ENCODE measurements at places on chromosomes 3 and 15.

DNA sequence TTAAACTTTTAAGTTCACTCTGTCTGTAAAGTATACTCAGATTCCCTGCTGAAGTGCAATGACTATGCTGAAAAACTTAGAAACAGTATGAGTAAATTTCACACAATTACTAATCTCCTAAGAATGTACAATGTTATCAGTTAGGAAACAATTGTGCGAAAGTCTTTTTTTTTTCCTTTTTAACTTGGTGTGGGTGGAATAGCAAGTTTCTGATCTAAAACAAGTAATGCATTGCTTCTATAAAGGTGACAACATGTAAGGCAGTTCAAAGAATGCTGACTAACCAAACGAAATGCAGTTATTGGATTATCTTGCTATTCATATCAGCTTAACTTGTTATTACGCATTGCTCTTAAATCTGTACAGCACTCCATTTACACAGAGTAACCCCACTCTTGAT, 19.3 kb upstream of the SLC12A8 start:
- DNase-seq, result no peak

GRCh38 chr3:185825639-185826481, 1.0 kb upstream of the IGF2BP2 start:
- DNase-seq, result no peak

DNA sequence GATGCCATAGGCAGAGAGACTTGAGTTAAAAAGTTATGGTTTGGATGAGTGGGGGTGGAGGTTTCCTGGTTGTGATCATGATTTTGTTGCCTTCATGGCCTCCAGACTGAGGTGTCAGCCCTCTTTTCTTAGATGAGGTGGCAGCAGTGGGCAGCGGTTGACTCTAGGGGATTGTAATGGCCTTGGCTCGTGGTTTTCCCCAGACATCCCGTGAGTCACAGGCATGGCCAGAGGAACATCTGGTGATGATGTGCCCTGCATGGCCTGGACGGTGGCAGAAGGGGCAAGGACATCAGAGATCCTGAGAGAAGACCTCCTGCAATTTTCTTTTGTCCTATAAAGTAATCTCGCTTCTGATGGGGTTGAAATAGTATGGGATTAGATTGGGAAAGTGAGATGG, 12.4 kb downstream of the RETNLB start:
- DNase-seq, result no peak

DNA sequence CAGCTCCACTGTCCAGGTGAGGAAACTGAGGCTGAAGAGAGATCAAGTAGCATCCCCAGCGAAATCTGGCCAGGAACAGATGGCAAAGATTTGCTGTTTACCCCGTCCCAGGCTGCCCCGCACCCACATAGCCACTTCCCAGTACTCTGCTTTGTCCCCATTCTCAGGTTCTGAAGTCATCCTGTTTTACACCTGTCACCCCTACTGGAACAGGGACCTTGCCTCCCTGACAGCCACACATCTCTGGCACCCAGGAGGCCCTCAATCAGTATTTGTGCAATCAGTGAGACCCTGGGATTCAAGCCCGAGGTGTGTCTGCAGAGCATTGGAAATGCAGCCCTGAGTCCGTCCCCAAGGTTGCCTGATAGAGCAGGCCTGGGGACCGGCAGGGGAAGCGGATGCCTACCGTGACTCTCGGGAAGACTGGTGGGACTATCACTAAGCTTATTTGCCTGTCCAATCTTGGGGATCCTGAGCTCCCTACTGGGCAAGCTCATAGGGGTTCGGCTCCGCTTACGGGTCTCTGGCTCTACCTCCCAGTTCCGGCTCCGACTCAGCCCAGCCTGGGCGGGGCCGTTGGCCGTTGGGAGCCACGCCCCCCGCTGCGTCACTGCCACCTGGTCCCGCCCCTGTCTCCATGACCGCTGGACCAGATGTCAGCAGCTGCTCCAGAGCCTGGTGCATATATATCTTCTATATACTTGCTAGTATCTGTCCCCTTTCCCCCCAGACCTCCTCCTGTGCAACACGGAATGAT, 17.5 kb upstream of the FANCD2 start:
- peak; percentile 61 for DNase-seq

DNA sequence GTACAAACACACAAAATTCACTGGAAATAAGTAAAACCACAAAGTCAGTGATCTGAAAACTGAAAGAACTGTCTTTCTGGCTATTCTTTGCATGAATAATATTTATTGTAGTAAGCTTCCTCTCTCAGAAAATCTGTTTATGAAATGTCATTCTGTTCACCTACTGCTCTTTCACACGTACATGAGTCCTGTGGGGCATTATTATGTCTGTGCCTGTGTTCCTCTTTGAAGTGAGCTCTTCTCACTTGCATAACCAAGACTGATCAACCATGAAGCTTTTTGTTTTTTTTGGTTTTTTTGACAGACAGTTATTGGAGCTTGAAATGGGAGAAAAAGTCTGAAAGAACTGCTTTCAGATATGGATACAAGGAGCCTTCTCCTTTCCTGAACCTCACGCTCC, 195.8 kb downstream of the PLCH1 start:
- DNase-seq, result no peak

DNA sequence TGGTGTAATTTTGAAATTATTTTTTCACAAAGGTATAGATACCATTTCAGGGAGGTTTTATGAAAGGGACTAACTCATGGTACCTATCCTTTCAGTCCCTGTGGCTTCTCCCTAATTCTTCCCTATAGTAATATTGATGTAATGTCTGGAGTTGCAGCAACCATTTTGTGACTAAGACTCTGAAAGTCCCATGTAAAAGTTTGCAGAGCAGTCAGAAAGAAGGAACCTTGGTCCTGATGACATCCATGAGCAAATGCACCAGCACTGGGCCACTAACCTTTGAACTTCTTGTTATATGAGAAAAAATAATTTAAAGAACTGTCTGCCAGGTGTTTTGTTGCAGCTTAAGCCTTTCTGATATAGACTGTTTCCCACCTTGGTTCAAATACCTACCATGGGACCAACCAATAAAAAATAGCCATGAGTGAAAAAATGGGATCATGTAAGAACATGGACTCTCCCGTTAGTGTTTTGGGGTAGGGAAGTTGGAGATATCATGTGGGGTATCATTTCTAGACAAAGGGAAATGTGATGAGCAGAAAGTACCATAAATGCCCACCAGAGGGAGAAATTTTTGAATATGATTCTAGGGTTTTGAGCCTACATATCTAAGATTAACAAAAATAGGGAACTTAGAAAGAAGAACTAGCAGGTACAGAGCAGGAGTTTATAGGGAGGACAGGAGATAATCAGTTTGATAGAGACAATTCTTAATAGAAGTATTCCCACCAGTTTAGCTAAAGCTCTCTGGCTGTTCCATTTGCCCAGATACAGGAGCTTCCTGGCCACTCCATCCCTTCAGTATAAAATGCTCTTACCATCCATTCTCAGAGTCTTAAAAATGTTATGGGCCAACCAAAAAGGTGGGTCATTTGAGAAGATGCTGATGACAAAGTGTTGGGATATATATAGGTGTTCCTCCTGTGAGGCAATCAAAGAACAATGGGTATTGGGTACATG, 3.4 kb upstream of the CPOX start:
- DNase-seq, result no peak

DNA sequence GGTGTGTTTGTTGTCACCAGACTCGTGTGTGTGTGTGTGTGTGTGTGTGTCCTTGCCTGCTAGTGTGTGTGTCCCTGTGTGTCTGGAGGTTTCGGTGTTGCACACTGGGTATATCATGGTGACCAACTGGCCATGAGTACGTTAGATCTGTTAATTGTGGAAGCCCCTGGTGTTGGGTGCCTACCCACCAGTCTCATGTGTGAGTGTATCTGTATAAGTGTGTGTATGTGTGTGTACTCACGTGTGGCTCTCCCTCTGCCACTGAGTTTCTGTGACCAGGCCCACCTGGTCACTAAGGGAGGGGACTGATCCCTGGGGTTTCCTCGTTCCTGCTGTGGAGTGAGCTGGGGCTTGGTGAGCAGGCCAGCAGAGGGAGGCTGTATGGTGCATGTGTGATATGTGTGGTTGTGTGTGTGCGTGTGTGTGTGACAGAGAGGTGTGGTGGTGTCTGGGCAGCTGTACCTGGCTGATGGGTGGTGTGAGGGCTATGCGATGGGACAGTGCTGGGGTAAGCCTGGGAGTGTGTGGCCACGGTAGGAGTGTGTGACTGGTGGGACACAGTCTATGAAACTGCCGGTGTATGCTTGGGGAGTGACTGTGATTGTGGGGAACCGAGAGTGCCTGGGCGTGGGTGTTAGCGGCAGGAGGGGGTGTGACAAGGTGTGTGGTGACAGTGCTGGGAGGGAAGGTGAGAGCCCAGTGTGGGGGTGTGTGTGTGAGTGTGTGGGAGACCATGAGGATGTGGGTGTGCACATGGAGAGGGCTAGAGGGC, 1.8 kb downstream of the PRKCD start:
- DNase-seq, result peak; percentile 70

DNA sequence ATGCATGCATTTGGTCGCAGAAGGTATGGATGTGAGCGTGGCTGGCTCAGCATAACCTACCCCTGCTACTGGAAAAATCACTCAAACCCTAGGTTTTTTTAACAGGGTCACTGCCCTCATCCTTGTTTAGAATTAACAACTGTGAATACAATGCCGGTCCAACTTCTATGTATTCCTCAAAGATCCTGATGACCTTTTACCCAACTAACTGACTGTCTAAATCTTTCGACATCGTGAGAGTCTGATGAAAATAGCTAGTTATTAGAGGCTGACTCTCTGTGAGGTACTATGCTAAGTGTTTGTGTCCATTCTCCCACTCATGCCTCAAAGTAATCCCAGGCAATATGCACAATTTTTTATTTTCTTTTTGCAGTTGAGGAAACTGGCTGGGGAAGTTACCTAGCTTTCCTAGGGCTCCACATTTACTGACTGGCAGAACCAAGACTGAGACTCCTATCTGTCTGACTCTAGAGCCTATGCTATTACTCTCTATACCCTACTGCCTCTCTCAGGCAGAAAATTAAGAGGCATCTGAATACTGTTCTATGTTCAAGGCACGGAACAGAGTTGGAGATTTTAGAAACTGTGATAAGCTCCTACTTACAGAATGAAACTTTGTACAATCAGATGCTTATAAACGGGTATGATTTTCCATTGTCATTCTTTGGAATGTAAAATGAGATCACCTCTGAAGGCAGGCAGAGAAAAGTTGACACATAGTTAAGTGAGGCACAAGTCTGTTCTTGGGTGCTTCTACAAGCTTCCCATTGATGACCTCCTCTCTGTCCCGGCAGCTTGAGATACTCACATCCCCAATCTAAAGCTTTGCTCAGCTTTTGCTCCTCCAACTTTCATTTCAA, 56.4 kb downstream of the FILIP1L start:
- DNase-seq, result no peak
